ENCODE measurements at places on chromosomes 7 and 10.
A peak's percentile ranks its signal among the peaks of the same experiment; 100 is the strongest.

DNA sequence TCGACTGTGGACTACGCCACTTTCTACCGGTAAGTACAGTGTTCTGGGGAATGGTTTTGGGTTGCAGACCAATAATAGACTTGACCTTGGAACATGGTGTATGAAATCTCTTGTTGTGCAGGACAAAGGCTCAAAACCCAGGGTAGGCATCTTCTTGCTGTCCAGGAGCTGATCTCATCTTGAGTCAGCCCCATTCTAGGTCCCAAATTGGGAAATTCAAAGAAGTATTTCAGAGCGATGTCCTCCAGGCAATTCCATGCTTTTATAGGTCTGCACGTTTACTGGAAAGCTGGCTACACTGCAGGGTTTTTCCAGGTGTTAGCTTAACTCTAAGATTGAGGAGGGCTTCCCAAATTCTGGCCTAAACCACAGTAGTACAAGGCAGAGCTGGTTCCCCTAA lies 180.7 kb downstream of the BMPER start:
- DNase-seq: no peak

DNA sequence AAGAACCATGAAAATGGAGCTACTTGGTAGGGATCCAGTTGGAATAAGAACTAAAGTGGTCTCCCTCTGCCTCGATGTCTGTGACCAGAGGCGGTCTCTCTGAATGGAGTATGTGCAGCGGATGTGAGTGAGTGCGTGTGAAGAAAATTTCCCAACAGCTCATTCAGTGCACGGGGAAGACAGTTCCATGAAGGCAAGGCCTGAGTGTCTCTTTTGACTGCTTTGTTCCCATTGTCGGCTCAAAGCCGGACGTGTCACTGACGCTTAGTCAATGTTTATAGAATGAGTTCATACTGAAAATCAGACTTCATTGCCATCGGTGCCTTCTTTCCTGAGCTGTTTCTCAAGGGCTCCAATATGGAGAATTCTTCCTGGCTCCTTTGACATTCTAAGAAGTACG lies 55.3 kb upstream of the GRB10 start:
- DNase-seq: no peak

GRCh38 chr10:77510294-77510693 lies 127.3 kb downstream of the KCNMA1 start:
- DNase-seq: no peak

- peak; percentile 56 for DNase-seq
These were observed at the start of gene ELMO1 for GRCh38 chr7:37448636-37449361. Gene ELMO1, minus strand, starts transcription at chr7:37448864. Its CDS starts 106,174 bp downstream, at chr7:37342690.

DNA sequence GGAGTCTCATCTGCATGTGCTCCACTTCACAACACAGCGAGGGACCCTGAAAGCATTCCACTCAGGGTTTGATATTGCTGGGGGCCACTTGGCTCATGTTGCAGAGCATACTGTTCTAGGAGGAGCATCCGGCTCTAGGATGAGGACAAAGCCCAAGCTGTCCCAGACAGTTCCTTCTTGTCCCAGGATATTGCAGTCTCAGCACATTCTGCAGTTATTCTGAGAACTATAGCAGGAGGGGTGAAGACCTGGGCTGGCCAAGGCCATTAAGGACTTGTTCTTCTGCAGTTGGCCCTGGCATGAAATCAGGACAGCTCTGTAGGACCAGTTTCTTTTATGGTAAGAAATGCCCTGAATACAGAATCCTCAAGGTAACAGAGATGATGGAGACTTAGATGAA lies 48.9 kb upstream of the C10orf120 start:
- no peak for DNase-seq

- DNase-seq: no peak
These were observed 96.0 kb downstream of the CALN1 start for GRCh38 chr7:72316148-72316547.

DNA sequence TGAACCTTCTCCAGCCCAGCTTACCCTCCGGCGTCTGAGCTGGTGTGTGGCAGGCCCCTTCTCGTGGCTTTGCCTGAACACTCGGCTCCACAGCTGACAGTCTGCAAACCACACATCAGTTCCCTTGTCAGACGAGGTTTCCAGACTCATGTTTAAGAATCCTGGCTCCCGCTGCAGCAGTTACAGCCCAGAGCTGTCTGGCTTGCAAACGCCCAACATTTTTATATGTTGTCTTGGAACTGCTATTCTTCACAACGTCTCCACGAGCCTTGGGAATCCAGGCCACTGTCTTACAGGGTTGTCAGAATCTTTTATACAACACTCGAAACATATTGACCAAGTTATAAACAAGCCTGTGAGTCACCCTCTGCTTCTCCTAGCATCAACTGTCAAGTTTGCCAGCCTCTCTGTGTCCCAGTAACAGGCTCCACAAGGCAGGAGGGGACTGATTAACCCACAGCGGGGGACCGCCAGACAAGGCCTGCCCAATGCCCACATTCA lies 68.1 kb downstream of the TNS3 start:
- DNase-seq: no peak

DNA sequence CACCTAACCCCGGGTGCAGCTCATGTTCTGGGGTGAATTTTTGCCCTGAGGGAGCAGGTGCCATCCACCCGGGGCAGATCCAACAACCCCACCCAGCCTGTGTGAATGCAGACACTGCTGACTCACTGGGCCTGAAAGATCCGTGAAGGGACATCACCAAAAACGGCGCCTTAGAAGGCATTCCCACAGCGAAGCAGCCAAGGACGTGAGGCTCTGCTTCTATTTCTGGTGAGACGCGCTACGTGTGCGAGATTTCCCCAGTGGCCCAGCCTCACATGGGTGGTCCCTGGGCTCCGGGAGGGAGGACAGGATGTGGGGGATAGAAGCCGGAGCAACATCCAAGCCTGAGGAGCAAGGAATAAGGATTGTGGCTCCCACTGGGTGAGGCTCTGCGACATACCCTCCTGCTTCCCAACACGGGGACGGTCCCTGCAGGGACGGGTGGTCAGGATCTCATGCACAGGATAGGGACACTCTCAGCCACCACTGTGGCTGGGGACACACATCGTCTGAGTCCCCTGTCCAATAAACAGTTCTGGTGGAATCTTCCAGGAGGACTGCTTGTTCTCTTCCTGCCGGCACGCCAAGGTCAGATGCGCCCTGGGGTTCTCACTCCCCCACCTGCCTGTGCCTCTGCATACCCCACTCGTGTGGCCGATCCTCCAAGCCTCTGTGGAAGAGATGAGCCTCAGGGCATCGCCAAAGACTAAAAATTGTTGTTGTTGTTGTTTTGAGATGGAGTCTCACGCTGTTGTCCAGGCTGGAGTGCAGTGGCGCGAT lies 70.2 kb downstream of the ZRANB1 start:
- no peak for DNase-seq

- DNase-seq: no peak
These were observed 147.1 kb downstream of the MLLT10 start for GRCh38 chr10:21681156-21681555.

GRCh38 chr7:148964483-148965267 lies 63.6 kb downstream of the PDIA4 start:
- no peak for DNase-seq

DNA sequence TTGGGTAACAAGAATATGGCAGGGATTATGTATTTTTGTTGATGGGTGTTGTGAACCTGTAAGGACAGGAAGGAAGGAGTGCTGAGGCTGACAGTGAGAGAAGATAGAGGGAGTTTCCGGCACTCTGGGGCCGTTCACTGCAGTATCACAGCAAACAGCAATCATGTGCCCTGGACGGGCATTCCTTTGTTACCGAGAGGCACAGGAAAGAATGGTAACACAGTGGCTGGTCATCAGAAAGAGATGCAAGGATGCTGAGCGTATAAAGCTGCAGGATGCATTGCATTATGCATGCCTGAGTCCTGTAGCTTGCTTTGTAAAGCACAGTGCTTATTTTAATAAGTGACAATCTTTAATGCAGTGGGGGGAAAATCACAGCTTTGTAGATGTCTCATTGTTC lies 286.8 kb downstream of the RPS24 start:
- no peak for DNase-seq

- peak; percentile 38 for DNase-seq
These were observed 641.1 kb downstream of the PCDH15 start for GRCh38 chr10:54159924-54160323.

All from iPS DF 19.7 (cell line).